ENCODE measurements at places on chromosomes 12 and 14.

DNA sequence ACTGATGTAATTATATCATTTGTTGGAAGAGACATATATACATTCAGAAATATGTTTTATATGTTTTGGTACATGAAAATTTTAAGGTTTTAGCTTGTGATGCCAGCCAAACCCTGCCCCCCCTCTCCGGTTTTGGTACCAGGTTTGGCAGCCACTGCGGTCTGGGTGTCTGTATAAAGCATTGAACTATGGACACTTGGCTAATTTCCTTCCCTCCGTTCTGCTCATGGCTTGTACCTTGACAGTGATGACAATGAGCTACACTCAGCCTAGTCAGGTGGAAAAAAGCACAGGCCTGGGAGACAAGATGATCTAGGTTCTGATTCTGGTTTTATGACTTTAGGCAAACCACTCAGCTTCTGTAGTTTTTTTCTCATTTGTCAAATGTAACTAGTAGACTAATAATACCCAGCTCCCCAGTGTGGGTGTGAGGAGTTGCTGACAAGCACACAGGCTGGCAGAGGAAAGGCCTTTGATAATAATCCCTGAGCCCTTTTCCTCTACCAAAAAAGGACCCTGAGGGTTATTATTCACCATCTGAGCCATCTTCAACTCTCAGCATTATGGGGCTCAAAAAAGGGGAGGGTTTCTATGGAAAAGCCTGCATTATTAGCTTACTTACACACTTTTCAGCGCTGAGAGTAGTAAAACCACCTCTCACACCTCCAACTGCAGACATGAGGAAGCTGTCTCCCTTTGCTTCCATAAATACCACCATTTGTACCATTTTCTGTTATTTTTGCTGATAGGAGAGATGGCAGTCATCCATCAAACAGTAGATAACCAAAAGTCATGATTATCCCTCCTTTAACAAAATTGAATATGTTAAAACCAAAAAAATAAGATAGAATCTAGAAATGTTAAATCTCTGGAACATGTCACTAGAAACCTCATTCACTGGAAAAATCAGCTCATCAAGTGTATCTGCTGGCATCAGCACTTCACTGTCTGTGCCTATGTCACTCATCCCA is 76.3 kb upstream of the PSMC1 start:
- no peak for DNase-seq

DNA sequence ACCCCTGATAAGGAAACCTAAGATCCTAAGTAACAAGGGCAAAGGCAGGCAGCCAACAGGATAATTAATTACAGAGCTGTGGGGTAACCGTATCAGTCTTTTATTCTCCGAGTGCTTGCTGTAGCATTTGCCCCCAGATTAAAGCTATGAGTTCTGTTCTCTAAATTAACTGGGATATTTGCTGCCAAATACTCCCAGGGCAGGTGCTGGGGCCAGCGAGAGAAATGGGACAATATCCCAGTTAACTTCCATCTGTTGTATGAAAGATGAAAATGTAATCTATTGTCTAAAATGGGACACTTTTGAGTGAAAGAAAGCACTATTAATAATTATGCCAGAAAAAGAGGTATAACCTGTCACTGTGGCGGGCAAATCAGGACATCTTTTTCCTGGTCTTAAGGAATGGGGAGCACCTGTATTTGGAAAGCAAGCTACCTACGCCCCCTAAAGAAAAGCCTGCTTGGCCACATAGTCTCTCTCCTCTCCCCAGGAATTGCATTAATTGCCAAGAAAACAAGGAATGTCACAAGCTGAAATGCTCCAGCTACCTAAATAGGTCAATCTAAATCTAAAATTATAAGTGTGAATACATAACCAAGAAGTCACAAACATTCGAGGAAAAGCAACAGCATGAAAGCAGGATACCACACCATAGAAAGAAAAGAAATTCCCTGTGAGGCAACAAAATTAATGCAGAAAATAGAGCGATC is 26.7 kb upstream of the CFAP54 start:
- DNase-seq = no peak

- DNase-seq = no peak
Measured at GRCh38 chr12:24546084-24546483, 402.8 kb downstream of the BCAT1 start.

DNA sequence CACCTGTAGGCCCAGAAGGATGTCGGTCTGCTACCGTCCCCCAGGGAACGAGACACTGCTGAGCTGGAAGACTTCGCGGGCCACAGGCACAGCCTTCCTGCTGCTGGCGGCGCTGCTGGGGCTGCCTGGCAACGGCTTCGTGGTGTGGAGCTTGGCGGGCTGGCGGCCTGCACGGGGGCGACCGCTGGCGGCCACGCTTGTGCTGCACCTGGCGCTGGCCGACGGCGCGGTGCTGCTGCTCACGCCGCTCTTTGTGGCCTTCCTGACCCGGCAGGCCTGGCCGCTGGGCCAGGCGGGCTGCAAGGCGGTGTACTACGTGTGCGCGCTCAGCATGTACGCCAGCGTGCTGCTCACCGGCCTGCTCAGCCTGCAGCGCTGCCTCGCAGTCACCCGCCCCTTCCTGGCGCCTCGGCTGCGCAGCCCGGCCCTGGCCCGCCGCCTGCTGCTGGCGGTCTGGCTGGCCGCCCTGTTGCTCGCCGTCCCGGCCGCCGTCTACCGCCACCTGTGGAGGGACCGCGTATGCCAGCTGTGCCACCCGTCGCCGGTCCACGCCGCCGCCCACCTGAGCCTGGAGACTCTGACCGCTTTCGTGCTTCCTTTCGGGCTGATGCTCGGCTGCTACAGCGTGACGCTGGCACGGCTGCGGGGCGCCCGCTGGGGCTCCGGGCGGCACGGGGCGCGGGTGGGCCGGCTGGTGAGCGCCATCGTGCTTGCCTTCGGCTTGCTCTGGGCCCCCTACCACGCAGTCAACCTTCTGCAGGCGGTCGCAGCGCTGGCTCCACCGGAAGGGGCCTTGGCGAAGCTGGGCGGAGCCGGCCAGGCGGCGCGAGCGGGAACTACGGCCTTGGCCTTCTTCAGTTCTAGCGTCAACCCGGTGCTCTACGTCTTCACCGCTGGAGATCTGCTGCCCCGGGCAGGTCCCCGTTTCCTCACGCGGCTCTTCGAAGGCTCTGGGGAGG is at the start of gene LTB4R:
Gene LTB4R, plus strand, starts transcription at position 857 of the 959 bp plus-strand sequence. CDS start 4,150 bp downstream, outside the sequence.
- no peak for DNase-seq

DNA sequence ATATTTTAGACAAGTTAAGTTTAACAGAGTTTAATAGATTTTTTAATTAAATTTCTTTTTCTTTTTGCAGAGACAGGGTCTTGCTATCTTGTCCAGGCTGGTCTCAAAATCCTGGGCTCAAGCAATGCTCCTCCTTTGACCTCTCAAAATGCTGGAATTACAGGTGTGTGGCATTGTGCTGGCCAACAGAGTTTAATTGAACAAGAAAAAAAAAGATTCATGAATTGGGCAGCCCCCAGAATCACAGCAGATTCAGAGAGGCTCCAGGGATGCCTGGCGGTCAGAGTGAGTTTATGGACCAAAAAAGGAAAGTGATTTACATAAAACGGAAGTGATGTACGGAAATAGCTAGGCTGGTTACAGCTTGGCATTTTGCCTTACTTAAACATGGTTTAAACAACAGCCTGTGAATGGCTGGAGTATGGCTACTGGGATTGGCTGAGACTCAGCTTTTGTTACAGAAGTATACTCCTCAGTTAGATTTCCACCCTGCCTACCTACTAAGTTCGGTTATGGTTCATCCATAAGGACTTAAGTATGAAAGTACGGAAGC is 14.5 kb upstream of the TESPA1 start:
- no peak for DNase-seq

DNA sequence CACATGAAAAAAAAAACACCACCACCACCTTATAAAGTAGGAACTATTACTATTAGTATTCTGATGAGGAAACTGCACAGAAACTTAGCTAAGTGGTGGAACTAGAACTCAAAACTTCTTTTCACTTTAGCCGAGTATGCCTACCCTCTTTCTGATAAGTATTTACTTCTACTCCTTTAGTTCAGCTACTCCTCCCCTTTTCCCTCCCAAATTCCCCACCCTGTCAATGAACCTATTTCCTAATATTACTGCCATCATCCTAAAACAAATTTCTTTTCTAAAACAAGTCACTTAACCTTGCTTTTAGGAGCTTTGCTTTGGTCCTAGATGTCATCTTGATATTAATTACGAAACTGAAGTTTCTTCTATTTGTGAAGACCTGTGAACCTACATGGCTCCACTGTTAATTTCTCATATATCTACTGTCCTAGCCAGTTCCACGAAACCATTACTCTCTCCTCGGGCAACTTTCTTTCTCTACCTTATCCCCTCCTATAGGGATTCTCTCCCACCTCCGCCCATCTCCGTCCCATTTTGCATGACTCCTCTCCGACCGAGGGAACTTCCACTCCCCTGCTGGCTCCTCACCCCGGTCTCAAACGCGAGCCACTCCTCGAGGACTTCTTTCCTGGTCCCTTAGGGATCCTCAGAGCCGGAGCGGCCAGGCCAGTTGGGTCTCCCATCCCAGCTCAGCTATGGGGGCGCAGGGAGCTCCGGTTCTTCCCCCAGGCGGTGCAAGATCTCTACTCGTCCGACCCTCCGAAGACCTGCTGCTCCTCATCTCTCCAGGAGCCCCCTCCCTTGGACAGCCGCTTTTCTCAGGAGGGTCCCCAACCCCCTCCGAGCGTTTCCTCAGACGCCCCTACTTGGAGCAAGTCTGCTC is 1.1 kb downstream of the NUMB start:
- no peak for DNase-seq

GRCh38 chr12:110739894-110740293 is 2.8 kb downstream of the PPP1CC start:
- no peak for DNase-seq

GRCh38 chr12:58915634-58916033 is 4.7 kb downstream of the LRIG3 start:
- no peak for DNase-seq

DNA sequence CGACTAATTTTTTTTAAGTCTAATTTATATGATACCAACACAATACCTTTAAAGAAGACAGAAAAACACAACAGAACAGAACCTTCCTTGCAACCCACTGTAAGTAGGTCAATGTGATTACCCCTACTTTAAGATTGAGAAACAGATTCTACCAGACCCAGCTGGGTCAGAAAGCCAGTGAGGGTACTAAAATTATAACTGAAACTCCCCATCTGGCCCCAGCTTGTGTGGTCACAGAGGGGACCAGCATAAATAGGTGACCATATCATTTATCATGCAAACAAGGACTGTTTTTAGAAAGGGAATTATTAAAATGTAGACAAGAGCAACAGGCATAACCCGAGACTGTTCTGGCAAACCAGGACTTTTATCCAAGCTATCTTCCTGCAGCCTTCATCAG is 30.1 kb upstream of the FRMD6 start:
- DNase-seq = no peak

- no peak for DNase-seq
Measured at GRCh38 chr14:36449903-36450302, 70.1 kb downstream of the NKX2-1 start.

- no peak for DNase-seq
Measured at GRCh38 chr12:121776190-121777098, 17.0 kb downstream of the RHOF start.

GRCh38 chr14:53858345-53858684 is 98.3 kb downstream of the BMP4 start:
- no peak for DNase-seq

GRCh38 chr12:45665941-45666340 is 63.6 kb upstream of the ARID2 start:
- no peak for DNase-seq

DNA sequence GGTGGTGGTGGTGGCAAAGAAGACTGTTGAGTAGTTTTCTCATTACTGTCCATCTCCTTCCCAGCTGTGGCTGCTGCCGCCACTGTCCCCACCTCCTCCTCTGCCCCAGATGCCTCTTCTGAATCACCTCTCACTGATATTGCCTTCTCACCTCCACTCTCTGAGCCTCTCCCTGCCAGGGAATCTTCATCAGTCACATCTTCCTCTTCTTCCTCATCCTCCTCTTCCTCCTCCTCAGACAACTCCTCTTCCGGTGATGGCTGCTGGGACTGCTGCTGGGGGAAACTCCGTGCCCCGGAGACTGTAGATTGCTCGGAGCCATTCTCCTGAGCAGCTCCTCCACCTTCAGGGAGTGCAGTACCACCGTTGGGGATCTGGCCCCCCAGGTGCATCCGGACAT is 2.9 kb downstream of the SALL2 start:
- DNase-seq = no peak

DNA sequence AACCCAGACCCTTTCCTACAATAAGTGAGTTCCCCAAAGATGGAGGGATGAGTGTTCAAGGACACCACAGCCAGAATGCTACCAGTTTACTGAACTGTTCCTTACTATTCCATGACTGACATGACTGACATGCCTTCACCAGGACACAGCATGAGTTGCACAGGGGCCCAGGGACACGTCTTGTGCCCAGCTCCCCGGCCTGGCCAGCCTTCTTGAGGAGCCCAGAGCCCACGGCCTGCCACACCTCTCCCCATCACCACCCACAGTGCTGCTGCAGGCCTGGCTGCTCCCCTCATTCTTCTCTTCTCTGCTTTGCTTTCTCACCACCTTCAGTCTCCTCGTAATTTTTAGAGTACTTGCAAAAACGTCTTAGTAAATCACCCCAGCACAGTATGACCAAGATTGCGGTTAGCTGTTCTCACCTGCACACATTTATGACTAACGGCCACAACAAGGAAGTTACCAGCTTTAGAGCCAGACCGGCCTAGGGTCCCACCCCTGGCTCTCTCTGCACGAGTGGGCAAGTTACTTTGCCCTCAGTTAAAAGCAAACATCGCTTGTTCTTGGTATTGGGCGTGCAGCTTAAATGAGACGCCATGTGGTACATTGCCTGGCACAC is 18.5 kb downstream of the PPP2R5E start:
- DNase-seq = no peak

DNA sequence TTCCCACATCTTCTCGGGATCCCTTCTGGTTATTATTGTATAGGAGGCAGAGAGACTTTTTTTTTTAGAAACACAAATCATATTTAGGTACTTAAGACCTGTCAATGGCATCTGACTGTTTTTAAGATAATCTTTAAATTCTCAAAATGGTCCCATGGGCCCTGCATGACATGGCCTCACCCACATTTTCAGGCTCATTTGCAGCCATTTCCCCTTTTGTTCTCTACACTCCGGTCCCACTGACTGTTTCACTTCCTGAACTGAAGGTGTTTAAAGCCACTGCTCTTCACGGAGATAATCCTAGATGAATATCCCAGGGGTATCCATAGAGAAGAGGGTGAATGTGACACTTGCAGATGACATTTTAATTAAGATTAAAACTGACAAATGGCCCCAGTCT is 12.3 kb upstream of the C12orf71 start:
- DNase-seq = no peak

DNA sequence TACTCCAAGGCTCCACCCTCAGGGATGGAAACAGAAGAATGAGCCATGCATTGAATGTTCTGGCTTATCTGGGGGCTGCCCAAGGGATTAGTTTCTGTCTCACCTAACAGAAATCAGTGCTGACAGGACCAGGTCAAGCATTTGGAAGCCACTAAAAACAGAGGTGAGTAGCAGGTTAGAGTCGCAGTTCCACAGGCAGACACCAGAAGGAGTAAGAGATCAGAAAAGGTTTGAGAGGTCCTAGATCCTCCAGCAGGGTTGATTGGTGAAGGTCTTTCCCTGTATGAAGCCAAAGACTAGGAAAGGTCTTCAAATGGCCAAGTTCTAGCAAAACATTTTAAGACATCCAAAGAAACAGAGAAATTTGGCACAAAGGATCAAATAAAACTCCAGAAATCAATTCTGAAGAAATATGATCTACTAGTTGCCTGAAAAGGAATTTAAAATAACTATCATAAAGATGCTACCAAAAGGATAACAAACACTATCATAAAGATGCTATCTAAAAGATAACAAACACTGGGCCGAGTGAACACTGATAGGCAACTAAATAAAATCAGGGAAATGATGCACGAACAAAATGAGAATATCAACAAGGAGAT is 19.5 kb upstream of the TTC9 start:
- DNase-seq = no peak

GRCh38 chr12:19643635-19644034 is 204.3 kb downstream of the AEBP2 start:
- peak; percentile 22 for DNase-seq
